A549 treated with DMSO at 1 μM for 4 hours (cell line): ENCODE measurements at places on chromosomes 4 and X. TPM values are rescaled to one million over a fixed set of nuclear protein-coding genes. Genes with fewer than 3 reads are reported as not detected.

ATP6AP2 gene
- 126 to 141 TPM (median 134 TPM) in 5 replicates for total RNA-seq

EVC gene
- total RNA-seq = 10.9 to 15.5 TPM (median 13.8 TPM) in 5 replicates

BMPR1B gene
- 6.8 to 10.0 TPM (median 7.9 TPM) in 5 replicates for total RNA-seq

TMEM129 gene
- total RNA-seq = 18.3 to 25.6 TPM (median 22.0 TPM) in 5 replicates

EFNB1 gene
- 7.2 to 10.6 TPM (median 8.5 TPM) in 5 replicates for total RNA-seq

WDR17 gene
- total RNA-seq = 1.6 to 2.9 TPM (median 2.1 TPM) in 5 replicates

TEX13D gene
- total RNA-seq = not detected in 5 replicates

LEF1 gene
- total RNA-seq = not detected in 5 replicates
